Activated CD8-positive, alpha-beta T cell treated with anti-CD3 and anti-CD28 coated beads, Interleukin-2, amount 10 ng/mL, durations not matched to agents 7 days and 5 days (primary cell): ENCODE measurements at places on chromosomes 3 and 15. TPM values are rescaled to one million over a fixed set of nuclear protein-coding genes. Genes with fewer than 3 reads are reported as not detected.

DNA sequence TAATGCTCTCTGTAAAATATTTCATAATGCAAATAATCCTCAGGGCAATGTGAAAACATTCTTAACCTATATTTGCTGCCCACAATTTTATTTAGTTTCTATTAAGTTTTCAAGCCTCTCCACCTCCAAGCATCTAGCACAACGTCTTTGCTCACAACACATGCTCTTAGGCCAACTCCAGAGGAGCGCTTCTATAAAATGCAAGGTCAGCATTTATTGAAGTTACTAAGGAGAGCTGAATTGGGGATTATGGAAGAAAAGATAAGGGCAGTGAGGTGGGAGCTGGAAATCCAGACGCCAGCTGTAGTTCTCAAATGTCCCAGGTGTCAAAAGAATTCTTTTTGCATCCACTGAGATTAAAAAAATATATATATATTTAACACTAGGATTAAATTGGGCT is 996 bp downstream of the RABL3 start:
- no peak for DNase-seq
- H3K27me3 ChIP-seq: no peaks in the 10 kb centered on the region

DNA sequence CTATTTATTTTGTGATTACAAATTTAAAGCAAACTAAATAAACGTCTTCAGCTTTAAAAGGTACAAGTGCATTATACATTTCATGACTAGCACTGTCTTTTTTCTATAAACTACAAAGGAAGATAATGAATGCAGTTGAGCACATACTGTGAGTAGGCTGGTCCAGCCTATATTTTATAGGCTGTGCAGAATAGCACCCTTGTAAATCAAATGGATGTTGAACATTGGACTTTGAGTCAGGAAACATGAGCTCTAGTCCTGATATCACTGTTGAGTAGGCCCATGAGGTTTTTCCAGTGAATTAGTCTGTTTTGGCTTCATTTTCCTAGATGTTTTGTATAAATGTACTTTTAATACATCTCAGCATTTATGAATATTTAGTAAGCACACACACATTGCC is 447.3 kb upstream of the KCNMB2 start:
- no peak overlapping the region for H3K27ac ChIP-seq
- no peak overlapping the region for H3K4me3 ChIP-seq
- H3K4me1 ChIP-seq: peaks cover 15% of the 10 kb centered on the region

- no peaks in the 10 kb centered on the region for H3K4me1 ChIP-seq
- no peak overlapping the region for H3K27ac ChIP-seq
- no peak for DNase-seq
- H3K4me3 ChIP-seq: no peak overlapping the region
- H3K36me3 ChIP-seq: no peaks in the 10 kb centered on the region
These were observed 82.0 kb upstream of the WNT5A start for GRCh38 chr3:55569033-55569599.

The AHSG gene
- not detected for total RNA-seq

DNA sequence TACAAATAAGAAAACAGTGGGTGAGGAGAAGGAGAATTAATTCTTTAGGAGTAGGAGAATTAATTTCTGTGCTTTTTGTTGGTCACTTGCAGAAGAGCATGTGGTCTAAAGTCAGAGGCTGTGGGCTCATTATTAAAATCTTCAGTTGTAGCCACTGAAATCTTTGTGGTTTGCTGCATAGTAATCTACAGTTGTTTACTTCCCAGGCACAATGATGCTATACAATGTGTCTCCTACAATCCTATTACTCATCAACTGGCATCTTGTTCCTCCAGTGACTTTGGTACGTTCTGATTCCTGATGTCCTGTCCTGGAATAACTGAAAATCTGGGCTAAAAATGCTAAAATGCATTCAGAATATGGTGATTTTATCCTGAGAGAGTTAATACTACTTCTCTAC is 21.0 kb downstream of the IFT122 start:
- peaks cover 12% of the 10 kb centered on the region for H3K4me1 ChIP-seq
- no peak overlapping the region for H3K4me3 ChIP-seq
- no peaks in the 10 kb centered on the region for H3K27me3 ChIP-seq
- no peak overlapping the region for H3K27ac ChIP-seq

GRCh38 chr3:24740326-24740725 is 245.7 kb upstream of the THRB start:
- H3K27me3 ChIP-seq: no peaks in the 10 kb centered on the region
- H3K36me3 ChIP-seq: no peaks in the 10 kb centered on the region
- no peak for DNase-seq
- no peak overlapping the region for H3K27ac ChIP-seq

- no peaks in the 10 kb centered on the region for H3K36me3 ChIP-seq
- peaks cover 3% of the 10 kb centered on the region for H3K27me3 ChIP-seq
- H3K27ac ChIP-seq: no peak overlapping the region
- no peak overlapping the region for H3K4me3 ChIP-seq
- DNase-seq: no peak
These were observed 131.4 kb upstream of the EIF1B start for GRCh38 chr3:40178012-40178594.
